ENCODE measurements at places on chromosomes 12 and 14. TPM values are rescaled to one million over a fixed set of nuclear protein-coding genes. Genes with fewer than 3 reads are reported as not detected.

The CCDC196 gene
- not detected for total RNA-seq

The KRT80 gene
- not detected for total RNA-seq

The DLGAP5 gene
- 27.7 TPM for total RNA-seq

The ITGA7 gene
- total RNA-seq = 2.1 TPM

The TRHDE gene
- total RNA-seq = not detected

- peak; percentile 72 for DNase-seq
Observed at GRCh38 chr12:93571365-93571924, 1.0 kb upstream of the SOCS2 start.

- no peak for DNase-seq
Observed at GRCh38 chr12:49098703-49099102, 4.1 kb upstream of the DHH start.

- DNase-seq = no peak
Observed at GRCh38 chr14:35387219-35387618, 17.3 kb downstream of the NFKBIA start.

DNA sequence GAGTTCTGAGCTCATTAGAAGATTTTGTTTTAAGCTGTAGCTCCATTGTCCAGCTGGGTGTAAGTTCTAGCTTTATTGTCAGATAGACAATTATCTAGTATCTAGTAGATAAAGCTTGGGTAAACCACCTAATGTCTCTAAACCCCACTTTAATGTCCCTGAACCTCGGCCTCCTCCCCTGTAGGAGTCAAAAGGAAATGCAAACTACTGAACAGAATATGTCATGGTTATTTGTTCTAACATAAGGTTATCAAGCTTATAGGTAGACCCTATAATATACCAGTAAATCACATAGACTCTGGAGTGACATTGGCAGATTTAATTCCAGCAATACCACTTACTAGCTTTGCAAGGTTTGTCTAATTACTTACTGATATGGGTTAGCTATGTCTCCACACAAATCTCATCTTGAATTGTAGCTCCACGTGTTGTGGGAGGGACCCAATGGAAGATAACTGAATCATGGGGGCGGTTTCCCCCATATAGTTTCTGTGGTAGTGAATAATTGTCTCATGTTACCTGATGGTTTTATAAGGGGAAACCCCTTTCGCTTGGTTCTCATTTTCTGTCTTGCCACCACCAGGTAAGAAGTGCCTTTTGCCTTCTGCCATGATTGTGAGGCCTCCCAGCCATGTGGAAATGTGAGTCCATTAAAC, 29.4 kb downstream of the BCAT1 start:
- no peak for DNase-seq

DNA sequence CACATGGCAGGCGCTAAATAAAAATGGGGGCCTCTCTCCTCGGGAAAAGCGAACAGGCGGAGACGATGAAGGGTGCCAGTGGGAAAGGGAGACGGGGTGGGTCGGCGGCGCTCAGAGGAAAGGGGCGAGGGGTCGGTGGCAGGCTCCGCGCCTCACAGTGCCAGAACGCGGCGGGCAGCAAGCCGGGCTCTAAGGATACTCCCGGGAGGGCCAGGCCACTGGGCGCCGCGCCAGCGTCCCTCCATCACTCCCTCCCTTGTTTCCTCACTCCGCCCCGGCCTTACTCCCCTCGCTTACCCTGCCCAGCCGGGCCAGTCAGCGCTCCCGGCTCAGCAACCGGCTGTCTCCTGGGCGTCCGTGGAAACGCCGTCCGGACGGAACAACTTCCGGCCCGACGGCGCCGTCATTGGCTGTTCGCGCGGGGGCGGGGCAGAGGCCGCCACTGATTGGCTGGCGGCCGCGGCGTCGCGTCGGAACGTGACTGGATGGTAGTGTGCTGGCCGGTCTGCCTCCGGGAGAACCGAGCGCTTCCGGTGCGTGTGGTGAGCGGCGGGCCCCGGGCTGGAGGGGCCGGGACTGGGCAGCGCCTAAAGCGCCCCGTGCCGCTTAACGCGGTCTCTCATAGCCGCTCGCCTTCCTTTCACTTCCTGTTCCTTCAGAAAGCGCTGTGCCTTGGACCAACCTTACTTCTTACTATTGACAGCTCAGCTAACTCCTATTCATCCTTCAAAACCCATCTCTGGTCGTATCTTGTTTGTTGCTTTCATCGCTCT, 53.0 kb downstream of the SLC25A47 start:
- peak; percentile 98 for DNase-seq

DNA sequence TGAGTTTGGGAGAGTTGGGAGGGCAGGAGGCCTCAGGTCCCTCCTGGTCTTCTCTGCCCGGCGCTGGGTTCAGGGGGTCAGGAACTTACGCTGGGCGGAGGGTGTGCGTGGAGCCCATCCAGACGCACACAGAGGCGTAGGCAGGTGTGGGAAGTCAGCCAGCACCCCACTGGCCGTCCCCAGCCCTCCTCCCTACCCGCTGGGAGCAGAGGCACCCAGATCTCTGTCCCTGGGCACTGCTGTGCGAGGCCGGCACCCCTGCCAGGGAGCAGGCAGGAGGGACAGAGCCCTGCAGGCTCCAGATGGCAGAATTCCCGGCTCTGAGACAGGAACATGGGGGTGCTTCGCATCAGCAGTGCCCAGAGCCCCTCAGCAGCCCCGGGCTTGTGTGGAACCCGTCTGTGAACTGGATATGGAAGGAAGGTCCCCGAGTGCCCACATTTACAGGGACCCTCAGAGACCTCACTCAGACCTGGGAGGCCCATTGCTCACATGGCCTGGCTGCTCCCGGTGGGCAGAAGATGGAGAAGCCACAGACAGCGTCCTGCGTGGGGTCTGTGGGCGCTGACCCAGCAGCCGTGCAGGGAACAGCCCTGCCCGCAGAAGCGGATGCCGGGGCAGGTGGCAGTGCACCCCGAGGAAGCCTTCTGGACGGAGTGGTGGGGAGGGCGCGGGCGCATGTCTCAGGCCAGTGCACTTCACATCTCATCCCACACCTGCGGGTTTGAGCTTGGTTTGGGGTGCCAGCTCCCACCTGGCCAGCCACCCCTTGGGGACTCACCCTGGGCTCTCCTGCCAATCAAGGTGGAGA, 59.3 kb downstream of the LRCOL1 start:
- DNase-seq = no peak

GRCh38 chr14:103483600-103483999, 39.0 kb downstream of the CKB start:
- no peak for DNase-seq

- no peak for DNase-seq
Observed at GRCh38 chr12:21607701-21608100, 3.1 kb upstream of the GYS2 start.

DNA sequence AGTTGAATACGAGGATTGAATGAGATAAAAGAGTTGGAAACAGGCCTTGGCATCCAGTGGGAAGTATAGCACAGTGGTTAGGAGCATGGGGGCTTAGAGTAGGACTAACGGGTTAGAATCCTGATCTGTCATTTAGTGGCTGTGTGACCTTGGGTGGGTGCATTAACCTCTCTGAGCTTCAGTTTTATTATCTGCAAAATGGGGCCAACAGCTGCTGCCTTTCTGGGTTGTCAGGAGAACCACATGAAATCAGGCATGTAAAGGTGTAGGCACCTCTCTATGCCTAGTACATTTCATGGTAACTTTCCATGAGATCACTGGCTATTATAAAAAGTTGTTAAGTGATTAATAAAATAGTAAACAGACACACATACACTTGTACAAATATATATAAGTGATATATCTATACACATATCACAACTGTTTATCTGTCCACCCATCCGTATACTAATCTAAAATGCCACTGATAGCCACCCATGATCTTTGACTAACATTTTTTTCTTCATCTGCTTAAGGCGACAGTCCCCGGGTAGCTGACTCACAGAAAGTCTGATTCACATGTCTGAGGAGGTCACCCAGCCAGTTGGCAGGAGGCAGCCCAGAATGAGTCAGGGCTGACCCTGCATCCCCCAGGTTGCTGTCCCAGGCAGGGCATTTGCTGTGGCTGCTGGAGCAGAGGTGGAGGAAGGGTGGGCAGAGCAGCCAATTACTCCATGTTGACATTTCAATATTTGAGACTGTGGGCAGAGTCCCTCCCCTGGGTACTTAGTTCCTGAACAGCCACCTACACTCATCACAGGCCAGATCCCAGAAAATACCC, 125.6 kb upstream of the NOS1 start:
- no peak for DNase-seq

GRCh38 chr12:98955284-98955683, 310.2 kb downstream of the APAF1 start:
- DNase-seq = no peak

DNA sequence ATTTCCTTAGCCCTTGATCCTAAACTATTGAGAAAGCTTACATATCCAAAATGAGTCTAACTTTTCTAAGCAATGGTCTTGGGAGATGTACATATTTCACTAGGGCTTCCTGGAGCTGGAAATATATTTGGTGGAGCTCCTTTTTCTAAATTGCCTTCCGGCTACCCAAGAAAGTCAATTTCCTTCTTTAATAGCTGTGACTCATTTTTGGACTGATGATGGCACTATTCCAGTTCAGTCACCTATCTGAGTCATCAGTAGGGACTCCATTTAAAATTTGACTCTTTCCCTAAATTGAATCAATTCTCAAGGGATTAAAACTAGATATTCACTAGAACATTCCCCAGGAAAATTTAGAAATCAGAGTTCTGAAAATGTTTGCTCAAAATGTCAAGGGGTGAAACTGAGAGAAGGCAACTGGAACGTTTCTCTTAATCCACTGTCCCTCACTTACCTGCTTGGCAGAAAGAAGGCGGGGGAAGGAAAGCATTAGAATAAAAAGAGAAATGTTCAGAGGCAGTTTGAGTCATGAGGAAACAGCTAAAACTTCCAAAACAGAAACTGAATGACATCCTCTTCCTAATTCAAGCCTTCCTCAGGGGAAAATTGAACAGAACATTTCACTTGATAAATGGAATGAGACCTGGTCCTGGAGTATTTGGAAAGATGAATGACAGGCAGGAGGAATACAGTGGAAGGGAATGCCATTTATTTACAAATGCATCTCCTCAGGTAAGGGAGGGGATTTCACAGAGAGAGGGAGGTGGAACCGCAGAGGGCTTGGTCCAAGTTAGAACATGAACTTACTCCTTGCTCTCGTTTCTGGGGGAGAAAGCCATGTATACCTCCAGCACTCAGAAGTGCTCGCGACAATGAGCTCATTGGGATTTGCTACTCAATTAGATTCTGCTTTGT, 91.2 kb downstream of the RGS6 start:
- DNase-seq = no peak

- no peak for DNase-seq
Observed at GRCh38 chr12:82124711-82125380, 233.3 kb downstream of the CCDC59 start.

DNA sequence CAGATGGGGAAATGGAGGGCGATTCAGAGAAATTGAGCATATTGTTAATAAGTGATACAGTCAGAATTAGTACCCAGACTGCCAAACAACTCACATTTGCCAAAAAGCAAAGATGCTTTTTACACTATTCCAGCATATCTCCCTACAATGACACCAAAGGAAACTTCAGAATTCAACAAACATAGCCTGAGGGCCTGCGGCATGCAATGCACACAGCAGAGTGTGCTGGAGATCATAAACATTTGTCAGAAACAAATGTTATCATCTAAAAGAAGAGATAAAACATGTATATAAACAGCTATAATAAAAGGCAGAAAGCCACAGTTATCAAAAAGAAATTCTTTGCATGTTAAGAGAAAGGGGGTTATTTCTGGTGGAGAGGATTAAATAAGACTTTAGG, 20.1 kb upstream of the GARIN6 start:
- DNase-seq = no peak

- DNase-seq = no peak
Observed at GRCh38 chr14:71686677-71687076, 245.6 kb upstream of the RGS6 start.

Data from natural killer cell treated with Interleukin-12 subunit alpha and Interleukin-12 subunit beta and Interleukin-15 and Interleukin-18, amount 100 ng/mL, for 72 hours (primary cell).